LNCaP clone FGC (cell line): ENCODE measurements at places on chromosomes 7 and 10.

GRCh38 chr7:66837007-66837406 is 84.0 kb upstream of the TMEM248 start:
- DNase-seq = peak; percentile 6

GRCh38 chr10:71207578-71207977 is 4.8 kb upstream of the UNC5B start:
- no peak for DNase-seq

GRCh38 chr7:40780460-40780859 is 645.7 kb downstream of the SUGCT start:
- no peak for DNase-seq

DNA sequence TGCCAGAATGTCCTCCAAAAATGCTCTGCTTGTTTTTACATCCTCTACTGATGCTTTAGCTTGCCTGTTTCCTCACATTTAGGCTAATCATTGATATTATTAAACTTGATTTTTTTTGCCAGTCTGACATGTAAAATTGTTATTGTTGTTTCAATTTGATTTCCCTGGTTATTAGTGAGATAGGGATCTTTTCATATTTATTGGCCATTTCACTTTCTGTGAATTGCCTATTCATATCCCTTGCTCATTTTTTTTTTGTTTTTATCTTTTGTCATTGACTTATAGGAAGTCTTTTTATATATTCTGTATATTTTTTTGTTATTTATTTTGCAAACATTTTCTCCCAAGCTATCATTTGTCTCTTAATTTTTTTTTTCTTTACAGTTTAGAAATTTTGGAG is 13.2 kb downstream of the FAM221A start:
- DNase-seq = no peak

- DNase-seq = no peak
Observed at GRCh38 chr7:44709011-44709915, 39.4 kb upstream of the ZMIZ2 start.

- no peak for DNase-seq
Observed at GRCh38 chr10:68992636-68993440, 4.2 kb downstream of the KIFBP start.

- DNase-seq = no peak
Observed at GRCh38 chr10:62992145-62992721, 140.9 kb upstream of the NRBF2 start.

GRCh38 chr7:89500084-89500483 is 654.2 kb upstream of the STEAP1 start:
- DNase-seq = no peak

- DNase-seq = no peak
Observed at GRCh38 chr10:30786131-30786530, 156.6 kb upstream of the LYZL2 start.
